Stimulated activated naive CD4-positive, alpha-beta T cell (primary cell): ENCODE measurements at places on chromosomes 2 and 18.

GRCh38 chr18:61379827-61380226 lies 46.6 kb downstream of the CDH20 start:
- no peak for DNase-seq

DNA sequence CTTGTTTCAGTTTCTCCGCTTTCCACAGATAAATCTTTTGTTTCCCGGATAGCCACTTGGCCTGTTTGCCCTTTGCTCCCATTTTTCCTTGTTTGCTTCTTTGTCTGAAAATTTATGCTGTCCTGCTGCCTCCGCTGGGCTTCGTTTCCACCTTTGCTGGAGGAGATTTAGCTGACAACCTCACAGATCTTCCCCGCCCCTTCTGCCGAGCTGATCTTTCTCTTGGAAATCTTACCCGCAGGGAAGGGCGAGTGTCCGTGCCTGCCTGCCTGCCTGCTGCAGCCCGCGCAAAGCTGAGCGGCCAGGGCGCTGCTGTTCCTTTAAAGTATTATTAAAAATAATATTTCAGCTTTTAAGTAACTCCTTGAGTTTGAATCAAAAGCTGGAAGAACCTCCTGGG lies 1.4 kb upstream of the XRCC5 start:
- DNase-seq = no peak

GRCh38 chr2:16900405-16901025 lies 234.9 kb upstream of the CYRIA start:
- DNase-seq = no peak

DNA sequence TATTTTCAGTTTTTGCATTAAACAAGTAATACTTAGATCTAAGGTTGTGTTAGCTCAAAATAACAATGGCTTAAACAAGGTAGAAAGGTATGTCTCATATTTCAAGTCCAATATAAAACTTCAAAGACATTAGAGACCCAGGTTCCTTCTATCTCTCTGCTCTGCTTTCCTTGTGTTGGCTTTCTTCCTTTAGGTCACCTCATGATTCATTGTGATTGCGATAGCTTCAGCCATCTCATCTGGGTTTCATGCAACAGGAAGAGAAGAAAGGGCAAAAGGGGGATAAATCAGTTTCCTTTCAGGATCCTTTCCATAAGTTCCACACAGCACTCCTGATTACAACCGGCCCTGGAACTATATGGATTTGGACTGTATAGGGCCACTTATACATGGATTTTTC lies 16.0 kb upstream of the TBR1 start:
- DNase-seq = no peak

- no peak for DNase-seq
These were observed 35.1 kb downstream of the SANBR start for GRCh38 chr2:61100801-61101200.

DNA sequence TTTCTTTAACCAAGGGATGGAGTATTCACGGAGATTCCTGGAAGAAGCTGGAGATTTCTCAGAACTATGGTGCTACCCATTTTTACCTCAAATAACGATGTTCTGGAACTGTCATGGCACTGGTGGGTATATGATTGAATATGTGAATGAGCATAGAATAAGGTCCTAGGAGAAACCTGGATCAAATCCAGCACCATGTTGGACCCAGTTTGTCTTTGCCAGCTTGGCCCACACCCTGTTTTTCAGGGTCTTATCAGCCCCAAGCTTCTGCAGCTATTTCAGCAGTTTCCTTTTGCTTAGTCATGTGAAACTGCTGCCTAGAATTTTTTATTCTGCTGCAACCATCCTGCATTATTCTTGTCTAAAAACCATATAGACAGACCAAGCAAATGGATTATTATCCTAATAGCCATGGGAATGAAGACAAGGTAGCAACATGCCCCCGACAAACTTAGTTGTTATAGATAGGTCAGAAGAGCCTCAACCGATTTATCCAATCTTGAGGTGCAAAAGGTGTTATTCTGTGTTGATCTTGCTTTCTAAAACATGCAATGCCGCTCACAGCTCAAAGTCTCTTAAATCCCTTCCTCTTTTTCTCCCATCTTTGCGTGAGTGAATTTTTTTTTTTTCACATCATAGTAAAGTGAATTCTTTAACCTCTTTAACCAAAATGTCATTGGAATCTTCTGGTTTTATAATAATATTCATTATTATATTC lies 133.6 kb downstream of the PRPF40A start:
- DNase-seq = no peak
